ENCODE measurements at places on chromosomes 4 and X. TPM values are rescaled to one million over a fixed set of nuclear protein-coding genes. Genes with fewer than 3 reads are reported as not detected.

STIM2 gene
- total RNA-seq: 24.2 TPM

RPGR gene
- total RNA-seq: 3.8 TPM

POU4F2 gene
- total RNA-seq: not detected

SULT1B1 gene
- total RNA-seq: 0.18 TPM

- no peak overlapping the region for H3K4me3 ChIP-seq
- H3K4me1 ChIP-seq: peaks cover 3% of the 10 kb centered on the region
- H3K27me3 ChIP-seq: no peaks in the 10 kb centered on the region
- no peak for DNase-seq
- no peak overlapping the region for H3K27ac ChIP-seq
Measured at GRCh38 chrX:2618516-2618915, 72.6 kb upstream of the CD99 start.

DNA sequence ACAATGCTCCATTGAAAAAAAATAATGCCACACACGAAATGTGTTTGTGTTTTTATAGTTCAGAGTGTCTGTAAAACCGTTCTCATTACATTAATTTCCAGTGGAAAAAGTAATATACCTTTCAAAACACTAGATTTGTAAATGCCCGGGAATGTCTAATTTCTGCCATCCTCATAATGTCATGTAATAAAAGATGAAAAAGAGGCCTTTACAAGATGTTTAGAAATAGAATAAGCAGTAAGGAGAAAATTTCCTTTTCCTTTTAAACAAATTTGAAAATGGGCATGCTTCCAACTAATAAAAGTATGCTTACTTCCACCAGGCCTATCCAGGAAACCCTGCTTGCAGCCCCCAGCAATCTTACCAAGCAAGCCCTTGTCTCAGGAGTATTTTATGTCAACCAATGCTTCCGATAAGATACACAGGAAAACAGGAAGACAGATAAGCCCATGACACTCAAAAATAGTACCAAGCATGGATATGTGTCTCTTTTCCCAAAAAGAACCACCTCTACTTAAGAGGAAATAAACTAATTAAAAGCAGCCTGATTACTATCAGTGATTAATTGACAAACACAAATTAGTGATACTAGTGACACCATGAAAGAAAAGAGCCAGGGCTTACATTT is 894.7 kb upstream of the INTU start:
- H3K4me3 ChIP-seq: no peak overlapping the region
- H3K4me1 ChIP-seq: no peaks in the 10 kb centered on the region
- H3K36me3 ChIP-seq: no peaks in the 10 kb centered on the region
- no peak for DNase-seq
- H3K27ac ChIP-seq: no peak overlapping the region
- no peaks in the 10 kb centered on the region for H3K27me3 ChIP-seq

GRCh38 chr4:69518102-69518501 is 22.4 kb upstream of the UGT2B4 start:
- no peak for DNase-seq
- no peaks in the 10 kb centered on the region for H3K27me3 ChIP-seq
- H3K27ac ChIP-seq: no peak overlapping the region
- H3K4me3 ChIP-seq: no peak overlapping the region
- no peaks in the 10 kb centered on the region for H3K4me1 ChIP-seq

GRCh38 chr4:99457676-99458075 is 22.5 kb upstream of the ADH7 start:
- no peak overlapping the region for H3K4me3 ChIP-seq
- peaks cover 3% of the 10 kb centered on the region for H3K27me3 ChIP-seq
- H3K36me3 ChIP-seq: no peaks in the 10 kb centered on the region
- H3K4me1 ChIP-seq: no peaks in the 10 kb centered on the region
- H3K27ac ChIP-seq: no peak overlapping the region
- DNase-seq: no peak

- H3K36me3 ChIP-seq: no peaks in the 10 kb centered on the region
- H3K27me3 ChIP-seq: no peaks in the 10 kb centered on the region
- no peaks in the 10 kb centered on the region for H3K4me1 ChIP-seq
- DNase-seq: no peak
Measured at GRCh38 chr4:117387072-117387471, 301.7 kb upstream of the TRAM1L1 start.

- H3K27me3 ChIP-seq: no peaks in the 10 kb centered on the region
- H3K4me1 ChIP-seq: no peaks in the 10 kb centered on the region
- no peak overlapping the region for H3K27ac ChIP-seq
- DNase-seq: no peak
- no peak overlapping the region for H3K4me3 ChIP-seq
Measured at GRCh38 chrX:15151267-15152186, 118.4 kb downstream of the ASB9 start.

GRCh38 chrX:123083924-123084323 is 100.2 kb upstream of the GRIA3 start:
- DNase-seq: no peak
- H3K27ac ChIP-seq: no peak overlapping the region
- no peaks in the 10 kb centered on the region for H3K27me3 ChIP-seq
- H3K4me3 ChIP-seq: no peak overlapping the region

GRCh38 chrX:2967998-2968909 is 38.1 kb upstream of the ARSH start:
- DNase-seq: peak; percentile 29
- no peak overlapping the region for H3K4me3 ChIP-seq
- no peaks in the 10 kb centered on the region for H3K36me3 ChIP-seq
- no peaks in the 10 kb centered on the region for H3K27me3 ChIP-seq
- peaks cover 1% of the 10 kb centered on the region for H3K4me1 ChIP-seq

DNA sequence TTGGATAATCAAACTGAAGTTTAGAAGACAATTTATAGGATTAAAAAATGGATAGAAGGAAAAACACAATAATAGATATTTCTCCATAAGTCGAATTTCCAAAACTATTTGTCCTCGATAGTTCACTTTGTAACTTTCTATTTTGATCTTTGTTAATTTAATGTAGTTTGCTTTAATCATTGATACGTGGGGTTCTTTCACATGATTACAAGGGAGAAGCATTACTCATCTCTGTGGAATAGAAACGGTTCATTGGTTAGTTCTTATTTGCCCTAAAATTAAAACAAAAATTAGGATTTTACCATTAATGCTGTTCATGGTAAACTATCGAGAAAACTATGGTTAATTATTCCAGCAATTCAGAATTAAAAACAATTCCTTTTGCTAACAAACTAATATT is 2.1 kb downstream of the TET2 start:
- H3K4me3 ChIP-seq: peak overlapping the region; percentile 94
- no peak for DNase-seq
- no peaks in the 10 kb centered on the region for H3K27me3 ChIP-seq
- no peaks in the 10 kb centered on the region for H3K36me3 ChIP-seq
- 0 out of 2 replicates have a peak, but pooled peaks cover 2% of the 10 kb centered on the region for H3K4me1 ChIP-seq

DNA sequence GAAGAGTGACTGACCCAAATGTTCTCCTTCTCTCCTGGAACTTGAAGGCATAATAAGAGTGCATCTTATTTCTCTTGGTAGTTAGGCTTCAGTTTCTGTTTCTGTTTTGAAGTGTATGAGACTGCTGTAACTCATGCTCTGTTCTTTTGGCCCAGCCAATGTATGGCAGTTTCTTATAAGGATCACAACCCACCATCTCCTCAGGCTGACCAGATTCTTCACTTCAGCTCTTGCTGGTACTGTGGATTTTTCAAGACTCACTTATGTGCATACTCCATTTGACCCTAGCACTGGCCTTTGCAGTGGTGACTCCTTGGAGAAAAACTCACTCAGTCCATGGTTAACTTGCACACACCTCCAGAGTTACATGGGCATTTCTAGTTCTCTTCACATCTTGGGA is 9.6 kb upstream of the YTHDC1 start:
- peak overlapping the region; percentile 13 for H3K27ac ChIP-seq
- H3K36me3 ChIP-seq: no peaks in the 10 kb centered on the region
- no peak overlapping the region for H3K4me3 ChIP-seq
- no peak for DNase-seq

DNA sequence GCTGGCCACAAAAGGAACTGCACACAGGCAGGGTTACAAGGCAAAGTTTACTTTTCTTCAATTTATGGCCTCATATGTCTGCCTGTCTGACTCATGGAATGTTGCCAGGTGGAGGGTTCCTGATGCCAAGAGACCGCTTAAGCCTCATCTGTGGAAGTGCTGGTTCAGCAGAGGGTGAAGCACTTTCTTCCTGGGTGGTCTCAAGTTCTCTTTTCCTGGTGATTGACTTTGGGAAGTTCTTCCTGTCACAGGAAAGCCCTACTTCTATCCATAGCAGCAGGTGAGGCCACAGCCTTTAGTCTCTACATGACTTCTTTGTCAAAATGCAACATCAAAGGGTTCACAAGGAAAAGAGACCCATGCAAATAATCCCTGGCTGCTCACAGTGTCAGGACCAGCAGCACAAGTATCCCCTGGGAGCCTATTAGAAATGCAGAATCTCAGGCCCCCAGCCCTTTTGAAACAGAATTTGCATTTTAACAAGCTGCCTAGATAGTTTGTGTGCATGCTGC is 81.4 kb upstream of the IGFBP7 start:
- no peaks in the 10 kb centered on the region for H3K4me1 ChIP-seq
- H3K4me3 ChIP-seq: no peak overlapping the region
- DNase-seq: no peak
- no peak overlapping the region for H3K27ac ChIP-seq

- H3K4me1 ChIP-seq: no peaks in the 10 kb centered on the region
- H3K27me3 ChIP-seq: no peaks in the 10 kb centered on the region
- H3K27ac ChIP-seq: no peak overlapping the region
- H3K36me3 ChIP-seq: no peaks in the 10 kb centered on the region
- no peak overlapping the region for H3K4me3 ChIP-seq
- DNase-seq: no peak
Measured at GRCh38 chr4:154313004-154313585, 178.5 kb downstream of the DCHS2 start.

Data from IMR-90 (cell line).